Effector memory CD8-positive, alpha-beta T cell (primary cell): ENCODE measurements at places on chromosomes 3 and 15.

DNA sequence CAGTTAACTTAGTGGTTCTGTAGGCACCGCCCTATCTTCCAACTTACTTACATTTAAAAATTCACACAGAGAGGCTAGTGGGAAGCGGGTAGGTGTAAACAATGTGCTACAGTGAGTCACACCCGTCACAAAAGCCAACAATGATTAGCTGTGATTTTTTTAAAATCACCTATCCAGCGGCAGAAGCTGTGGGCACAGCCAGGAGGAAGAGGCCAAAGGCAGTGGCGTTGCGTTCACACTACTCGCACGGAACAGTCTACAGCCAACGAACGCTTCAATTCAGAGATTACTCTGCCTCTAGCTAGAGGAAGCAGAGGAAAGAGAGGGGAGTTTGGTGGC lies 2.5 kb upstream of the NLGN1 start:
- DNase-seq = no peak

DNA sequence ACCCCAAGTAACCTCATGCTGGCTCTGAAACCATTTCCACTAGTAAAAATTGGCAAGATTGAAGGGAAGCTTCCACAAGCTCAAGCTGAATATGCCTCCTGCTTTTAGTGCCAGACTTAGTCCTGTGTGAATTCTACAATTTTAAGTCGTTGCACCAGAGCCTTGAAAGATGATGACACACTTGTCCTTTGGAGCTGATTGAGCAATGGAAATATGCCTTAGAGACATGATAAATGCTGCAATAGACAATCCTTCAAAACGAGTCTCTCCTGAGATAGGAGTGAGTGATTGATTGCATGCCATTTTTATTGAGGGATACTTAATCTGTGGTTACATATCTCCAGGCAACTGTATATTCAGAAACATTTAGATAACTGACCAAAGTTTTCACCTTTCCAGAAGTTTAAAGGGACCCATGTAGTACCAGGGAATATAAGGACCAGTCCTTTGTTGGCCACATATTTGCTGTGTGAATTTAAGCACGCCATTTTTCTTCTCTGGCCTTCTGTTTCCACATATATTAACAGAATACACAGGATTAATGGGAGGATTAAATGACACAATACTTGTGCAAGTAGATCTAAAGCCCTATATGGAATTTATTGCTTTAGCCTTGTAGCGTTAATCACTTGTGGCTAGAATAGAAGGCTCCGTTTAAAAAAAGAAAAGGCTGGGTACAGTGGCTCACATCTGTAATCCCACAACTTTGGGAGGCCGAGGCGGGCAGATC lies 65.1 kb downstream of the PPARG start:
- DNase-seq = no peak

DNA sequence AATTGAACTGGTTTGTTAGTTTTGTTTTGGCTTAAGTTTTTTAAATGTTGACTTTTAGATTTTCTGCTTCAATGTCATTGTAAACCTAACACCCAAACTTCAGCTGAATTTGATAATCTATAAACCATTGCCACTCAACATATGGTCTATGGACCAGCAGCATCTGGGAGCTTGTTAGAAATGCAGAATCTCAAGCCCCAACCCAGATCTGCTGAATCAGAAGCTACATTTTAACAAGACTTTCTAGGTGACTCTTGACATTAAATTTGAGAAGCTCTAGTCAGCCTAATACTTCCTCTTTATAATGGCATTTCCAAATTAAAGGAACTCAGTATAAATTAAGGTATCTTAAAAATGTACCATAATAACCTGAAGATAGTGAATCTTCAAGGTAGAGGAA lies 96.5 kb upstream of the THRB start:
- DNase-seq = no peak

DNA sequence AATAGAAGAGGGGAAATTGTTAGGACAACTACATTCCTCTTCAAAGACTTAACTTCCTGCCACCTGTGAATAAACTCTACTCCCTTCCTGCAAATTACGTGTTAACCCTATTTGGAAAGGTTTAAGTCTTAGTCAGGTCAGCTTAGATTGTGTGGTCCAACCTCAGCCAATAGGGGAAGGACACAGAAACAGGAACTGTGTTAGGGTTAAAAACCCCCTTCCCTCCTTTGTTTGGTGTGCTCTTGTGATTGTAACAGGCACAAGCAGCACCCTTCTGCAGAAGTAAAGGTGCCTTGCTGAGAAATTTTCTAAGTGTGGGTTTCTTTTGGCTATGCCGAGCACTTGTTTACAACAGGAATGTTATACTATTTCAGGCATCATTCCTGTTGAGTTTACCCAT lies 45.0 kb upstream of the FSTL1 start:
- no peak for DNase-seq

- no peak for DNase-seq
Measured at GRCh38 chr3:133996996-133997395, 32.7 kb downstream of the SLCO2A1 start.

DNA sequence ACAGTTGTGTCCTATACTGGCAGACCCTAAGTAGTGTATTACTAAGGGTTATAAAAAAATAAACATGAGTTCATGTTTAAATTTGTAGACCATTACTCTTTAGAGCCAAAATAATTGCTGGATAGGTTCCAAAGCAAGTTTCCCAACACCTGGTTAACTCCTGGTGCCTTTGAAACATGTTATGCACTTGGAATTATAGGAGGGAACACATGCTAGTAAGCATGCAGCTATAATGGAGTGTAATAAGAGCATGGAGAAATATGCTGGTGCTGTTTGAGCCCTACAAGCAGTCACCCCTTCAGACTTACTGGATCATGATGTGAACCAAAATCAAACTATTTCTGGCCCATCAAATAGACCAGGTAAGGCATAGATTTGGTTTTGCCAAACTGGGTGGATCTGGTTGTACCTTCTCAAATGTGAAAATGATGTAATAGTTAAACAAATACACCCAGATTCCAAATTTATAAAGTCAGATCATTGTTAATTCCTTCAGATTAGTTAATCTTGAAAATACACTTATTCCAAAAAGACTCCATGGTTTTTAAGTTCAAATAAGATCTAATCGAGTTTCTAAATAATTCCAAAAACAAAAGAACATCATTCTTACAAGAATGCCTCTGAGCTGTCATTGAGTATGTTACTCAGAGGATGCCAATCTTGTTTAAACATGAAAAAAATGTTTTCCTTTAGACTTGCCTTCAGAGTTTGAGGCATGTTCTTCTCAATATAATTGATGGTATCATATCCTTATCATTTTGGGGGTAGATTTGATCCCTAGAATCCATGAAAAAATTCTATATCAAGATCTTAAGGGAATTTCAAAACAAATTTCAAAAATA lies 69.3 kb downstream of the LRRC28 start:
- DNase-seq = no peak

DNA sequence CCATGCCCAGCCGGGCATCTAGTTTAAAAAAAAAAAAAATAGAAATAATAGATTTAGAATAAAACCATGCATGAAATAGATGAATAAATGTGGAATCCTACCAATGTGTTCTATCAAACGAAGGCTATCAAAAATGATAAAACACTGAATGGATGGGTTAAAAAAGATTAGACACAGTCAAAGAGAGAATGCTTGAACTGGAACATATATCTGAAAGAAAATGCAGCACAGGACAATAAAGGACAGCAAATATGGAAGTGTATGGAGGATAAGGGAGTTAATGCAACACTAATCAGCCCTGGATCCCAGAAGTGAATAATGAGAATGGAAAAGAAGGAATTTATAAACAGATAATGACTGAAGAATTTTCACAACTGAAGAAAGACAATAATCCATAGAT lies 571.7 kb downstream of the GRM7 start:
- DNase-seq = no peak

DNA sequence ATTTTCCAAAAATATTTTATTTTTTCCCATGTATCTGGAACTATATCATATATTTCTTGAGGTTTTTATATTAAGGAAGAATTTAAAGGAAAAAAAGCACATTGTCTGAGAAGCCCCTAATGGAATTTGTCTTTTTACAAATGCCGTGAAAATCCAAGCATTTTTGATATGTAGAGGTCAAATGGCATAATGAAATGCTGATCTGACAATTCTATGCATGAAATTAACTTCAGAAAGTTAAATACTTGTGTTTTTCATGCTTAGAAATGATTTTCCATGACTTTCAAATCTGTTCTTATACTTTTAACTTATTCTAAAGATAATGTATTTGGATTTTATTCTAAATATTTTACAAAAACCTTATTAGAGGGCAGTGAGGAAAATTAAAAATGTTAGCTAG lies 119.2 kb downstream of the NR1I2 start:
- no peak for DNase-seq

DNA sequence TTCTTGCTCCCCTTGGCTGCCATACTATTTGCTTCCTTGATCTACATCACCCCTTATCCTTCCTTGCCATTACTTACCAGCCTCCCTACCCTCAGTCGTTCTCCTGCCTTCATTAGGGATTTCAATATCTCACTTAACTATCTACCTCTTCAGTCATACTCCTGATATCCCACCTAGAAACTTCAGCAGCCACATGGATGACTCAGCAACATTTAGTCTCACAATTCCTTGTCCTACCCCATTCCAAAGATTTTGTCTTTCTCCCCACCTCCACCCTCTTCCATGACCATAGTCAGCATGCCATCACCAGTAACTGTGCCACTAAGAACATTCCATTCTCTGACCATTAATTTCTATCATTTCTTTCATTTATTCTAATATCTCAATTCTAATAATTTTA lies 18.4 kb downstream of the UPK1B start:
- no peak for DNase-seq

DNA sequence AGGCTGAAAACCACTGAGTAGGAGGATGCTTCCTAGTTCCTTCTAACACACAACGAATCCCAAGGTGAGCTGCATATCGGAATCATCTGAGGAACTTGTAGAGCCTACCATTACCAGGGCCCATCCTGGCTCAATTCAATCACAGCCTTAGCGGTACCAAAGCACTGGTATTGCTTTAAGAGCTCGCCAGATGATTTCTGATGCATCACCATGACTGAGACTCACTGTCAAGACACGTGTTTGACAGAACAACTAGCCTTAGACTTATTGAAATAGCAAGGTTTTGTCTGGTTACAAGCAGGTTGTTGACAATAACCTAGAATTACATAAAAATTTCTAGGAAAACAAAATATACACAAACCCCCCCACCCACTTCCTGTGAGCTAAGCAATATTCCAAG lies 68.5 kb downstream of the CBLB start:
- DNase-seq = no peak

DNA sequence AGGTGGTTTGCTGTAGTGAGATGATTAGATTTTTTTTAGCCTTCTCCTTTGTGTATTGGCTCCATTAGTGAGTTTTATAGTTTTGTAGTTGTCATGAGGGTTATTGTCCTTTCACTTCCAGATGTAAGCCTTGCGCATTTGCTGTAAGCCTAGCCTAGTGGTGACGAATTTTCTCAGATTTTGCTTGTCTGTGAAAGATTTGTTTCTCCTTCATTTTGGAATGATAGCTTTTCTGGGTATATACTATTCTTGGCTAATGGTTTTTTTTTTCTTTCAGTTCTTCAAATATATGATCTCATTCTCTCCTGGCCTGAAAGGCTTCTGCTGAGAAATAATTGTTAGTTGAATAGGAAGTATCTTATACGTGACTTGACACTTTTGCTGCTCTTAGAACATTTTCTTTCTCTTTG lies 166.5 kb upstream of the THRB start:
- no peak for DNase-seq

- DNase-seq = no peak
Measured at GRCh38 chr3:140850210-140850955, 91.3 kb upstream of the SLC25A36 start.

- DNase-seq = no peak
Measured at GRCh38 chr3:50323614-50324199, 1.2 kb upstream of the HYAL2 start.

GRCh38 chr3:148923592-148923991 lies 58.5 kb downstream of the CPA3 start:
- no peak for DNase-seq

DNA sequence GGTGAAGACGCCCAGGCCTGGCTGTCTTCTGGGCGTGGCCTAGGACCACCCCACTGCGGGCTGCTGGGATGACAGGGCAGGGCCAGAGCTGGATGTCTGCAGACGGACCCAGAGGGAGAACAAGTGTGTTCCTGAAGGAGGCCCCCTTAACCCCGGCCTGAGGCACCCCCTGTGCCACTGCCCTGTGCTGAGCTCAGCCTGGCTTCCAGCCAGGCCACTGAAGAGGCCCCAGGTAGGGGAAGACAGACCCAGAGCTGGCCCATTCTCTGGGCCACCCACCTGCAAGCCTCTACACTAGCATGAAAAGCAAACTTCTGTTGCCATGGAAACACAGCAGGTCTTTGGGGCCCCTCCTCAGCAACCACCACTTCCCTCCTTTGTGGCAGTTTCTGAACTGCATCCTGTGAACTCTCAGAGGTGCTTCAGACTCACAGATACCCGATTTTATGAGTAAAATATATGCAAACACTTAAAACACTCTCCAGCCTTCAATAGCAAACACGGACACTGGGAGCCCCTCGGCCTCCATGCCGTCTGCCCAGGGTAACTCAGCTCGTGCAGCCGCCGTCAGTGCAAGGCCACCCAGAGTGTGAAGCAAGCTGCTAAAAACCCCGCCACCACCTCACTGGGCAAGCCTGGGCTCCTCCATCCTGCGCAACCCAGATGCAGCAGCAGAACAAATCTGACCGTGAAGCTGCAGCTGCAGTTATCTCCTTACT lies 42.5 kb downstream of the CMTM6 start:
- peak; percentile 77 for DNase-seq

DNA sequence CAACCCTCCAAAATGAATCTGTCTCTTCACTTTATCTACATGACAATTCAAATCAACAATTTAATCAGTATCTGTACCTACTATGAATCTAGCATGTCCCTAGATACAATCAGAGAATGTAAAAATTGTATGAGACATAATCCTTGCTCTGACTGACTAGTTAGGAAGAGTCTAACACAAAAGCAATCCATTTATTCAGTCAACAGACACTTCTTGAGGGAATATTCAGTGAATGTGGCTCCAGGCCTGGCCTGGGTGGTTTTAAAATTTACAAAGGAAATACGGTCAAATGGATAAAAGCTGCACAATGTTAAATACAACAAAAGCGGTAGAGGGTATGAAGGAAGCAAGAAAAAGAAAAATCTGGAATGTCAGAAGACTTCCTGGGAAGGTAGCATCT lies 45.2 kb downstream of the GSK3B start:
- DNase-seq = no peak

GRCh38 chr15:65195548-65195923 lies 10.4 kb upstream of the CLPX start:
- no peak for DNase-seq

DNA sequence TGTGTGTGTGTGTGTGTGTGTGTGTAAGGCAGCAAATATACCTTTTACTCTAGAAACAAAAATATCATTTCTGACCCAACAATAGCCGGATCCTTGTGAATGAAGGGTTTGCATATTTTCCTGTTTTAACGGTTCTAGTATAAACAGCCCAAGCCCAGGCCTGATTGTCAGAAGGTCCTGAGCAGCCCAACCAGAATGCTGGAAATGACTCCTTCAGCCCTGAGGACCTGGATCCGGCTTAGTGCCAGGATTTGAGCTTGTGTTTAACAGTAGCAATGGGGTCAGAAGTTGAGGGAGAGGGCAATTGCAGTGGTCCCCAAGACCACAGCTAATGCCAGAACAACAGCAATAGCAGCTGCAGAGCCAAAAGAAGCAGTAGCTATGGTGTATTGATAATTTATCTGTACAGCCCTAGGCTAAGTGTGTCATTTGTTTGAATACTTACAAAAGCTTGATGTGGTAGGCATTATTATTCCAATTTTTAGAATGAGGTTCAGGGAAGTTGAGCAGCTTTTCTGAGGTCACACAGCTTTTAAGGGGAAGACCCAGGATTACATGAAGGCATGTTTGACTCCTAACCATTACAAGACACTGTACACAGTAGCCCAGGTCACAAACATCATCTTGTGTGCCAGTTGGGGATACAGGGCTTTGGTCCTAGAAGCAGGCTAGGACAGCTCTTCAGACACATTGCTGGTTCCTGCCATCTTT lies 12.8 kb downstream of the FOXL2 start:
- DNase-seq = no peak
